ENCODE measurements at places on chromosomes 7 and 10.

- DNase-seq = no peak
Observed at GRCh38 chr10:16770670-16771069, 46.6 kb downstream of the RSU1 start.

DNA sequence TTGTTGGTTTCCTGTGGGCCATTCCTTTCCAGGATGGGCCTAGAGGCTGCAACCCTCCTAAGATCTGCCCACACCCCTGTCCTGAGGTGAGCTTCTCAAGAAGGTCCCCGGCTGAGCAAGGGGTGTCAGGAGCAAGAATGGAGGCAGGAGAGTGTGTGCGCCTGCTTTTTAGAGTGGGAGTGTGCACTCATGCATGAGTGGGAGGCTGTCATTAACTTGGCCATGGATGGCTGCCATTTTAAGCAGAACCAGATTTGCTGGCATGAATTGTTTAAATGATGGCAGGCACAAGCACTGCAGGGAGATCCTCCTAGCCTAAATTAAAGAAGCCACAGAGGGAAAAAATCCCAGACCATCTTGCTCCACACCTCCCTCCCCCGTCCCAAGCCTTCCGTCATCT, 2.9 kb upstream of the SGPL1 start:
- no peak for DNase-seq

DNA sequence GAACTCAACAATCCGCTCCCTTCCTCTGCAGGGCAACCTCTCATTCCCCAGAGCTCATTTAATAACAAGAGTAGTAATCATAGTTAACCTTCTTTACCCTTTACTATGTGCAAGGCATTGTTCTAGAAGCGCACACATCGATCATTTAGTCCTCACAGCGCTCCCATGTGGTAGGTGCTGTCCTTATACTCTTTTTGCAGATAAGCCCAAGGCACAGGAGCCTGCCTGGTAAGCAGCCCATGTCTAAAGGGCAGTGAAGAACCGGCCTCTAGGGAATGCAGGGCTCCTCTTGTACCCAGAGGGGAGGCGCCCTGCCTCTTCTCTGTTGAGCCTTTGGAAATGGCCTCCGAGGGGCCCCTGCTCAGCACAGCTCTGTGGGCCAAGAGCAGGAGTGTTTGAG, 14.3 kb downstream of the CHST3 start:
- no peak for DNase-seq

GRCh38 chr10:98619446-98619845, 172.7 kb upstream of the HPS1 start:
- no peak for DNase-seq

DNA sequence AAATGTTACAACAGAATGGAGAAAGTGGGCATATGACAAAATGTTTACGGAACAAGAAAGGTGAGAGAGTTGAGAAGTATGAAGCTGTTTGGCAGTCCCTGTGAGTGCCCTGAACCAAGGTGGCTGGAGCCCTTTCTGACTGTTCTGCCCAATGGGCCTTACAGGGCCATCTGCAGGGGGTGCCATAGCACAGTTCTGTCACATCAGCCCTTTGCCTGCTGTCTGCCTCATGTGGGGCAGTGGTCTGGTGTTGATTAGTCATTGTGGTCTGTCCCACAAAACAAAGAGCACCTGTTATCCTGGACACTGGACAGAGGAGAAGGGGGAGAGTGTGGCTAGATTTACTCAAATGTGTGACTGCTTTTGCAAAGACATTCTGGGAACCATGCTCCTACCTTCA, 51.5 kb upstream of the OSBPL3 start:
- DNase-seq = no peak

GRCh38 chr7:155670521-155670920, 26.1 kb downstream of the RBM33 start:
- no peak for DNase-seq

DNA sequence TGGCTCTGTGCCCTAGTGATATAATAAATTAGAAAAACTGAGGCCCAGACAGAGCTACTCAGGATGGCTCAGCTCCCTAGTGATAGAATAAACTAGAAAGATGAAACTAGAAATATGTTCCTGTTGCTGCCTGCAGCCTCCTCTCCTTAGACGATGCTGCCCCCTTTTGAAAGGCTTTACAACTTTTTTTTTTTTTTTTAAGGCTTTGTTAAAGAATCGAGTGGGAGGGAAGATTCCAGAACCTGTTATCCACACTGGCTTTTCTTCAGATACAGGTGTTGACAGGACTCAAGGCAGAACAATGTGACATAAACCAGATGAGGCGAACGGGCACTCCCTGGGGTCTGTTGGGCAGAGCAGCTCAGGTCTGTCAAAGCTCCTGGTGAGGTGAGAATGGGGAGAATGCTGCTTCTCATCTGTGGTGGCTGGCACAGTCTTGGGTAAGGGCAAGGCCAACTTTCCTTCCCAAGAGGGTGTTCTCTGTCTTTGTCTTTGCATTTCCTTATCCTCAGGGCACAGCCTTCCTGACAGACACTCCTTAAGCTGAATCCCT, 175.1 kb downstream of the COBL start:
- peak; percentile 15 for DNase-seq

DNA sequence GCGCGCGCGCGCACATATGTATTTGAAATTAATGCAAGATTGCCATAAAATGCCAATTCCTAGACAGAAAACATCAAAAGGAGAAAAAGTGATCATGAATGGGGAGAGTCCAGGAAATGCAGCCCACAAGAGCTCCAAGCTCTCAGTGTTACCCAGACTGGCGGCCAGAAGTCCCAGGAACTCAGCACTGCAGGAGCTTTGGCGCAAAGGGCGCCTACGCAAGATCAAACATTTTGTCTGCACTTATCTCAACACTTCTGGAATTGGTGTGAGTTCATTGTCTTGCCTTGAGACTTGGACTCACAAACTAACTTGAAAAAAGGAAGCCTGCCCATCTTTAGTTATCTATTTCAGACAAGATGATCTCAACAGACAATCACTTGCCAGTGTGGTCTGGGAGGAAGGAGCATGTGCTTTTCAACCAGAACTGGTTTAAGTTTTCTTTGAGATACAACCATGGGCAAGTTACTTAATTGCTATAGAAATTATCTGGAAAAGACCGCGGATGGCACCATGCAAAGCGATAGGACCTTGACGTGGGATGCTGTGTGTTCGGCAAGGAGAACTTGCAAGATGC, 77.2 kb downstream of the KIAA1549 start:
- no peak for DNase-seq

DNA sequence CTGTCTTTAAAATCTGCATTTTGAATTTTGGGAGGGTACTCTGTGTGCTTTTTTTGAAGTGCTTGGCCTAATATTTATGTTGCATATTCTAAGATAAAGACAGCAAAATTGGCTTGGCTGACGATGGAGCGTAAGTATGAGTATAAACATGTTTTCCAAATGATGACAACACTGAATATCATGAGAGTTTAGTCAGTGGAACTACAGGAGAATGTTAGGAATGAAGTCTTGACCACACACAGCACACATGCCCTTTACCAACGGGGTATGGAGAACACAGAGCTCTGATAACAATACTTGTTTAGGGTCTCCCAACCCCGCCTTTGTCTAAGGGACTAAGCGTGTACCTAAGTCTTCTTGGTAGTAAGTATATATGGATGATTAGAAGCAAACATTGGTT, 253.9 kb upstream of the FZD8 start:
- no peak for DNase-seq

- DNase-seq = no peak
Observed at GRCh38 chr7:91379236-91379635, 115.0 kb downstream of the FZD1 start.

Data from GM04504 (cell line).